SHP77 (cell line): ENCODE measurements at places on chromosomes 12 and 14.

GRCh38 chr14:44505588-44505987, 1.5 kb downstream of the FSCB start:
- DNase-seq: no peak

DNA sequence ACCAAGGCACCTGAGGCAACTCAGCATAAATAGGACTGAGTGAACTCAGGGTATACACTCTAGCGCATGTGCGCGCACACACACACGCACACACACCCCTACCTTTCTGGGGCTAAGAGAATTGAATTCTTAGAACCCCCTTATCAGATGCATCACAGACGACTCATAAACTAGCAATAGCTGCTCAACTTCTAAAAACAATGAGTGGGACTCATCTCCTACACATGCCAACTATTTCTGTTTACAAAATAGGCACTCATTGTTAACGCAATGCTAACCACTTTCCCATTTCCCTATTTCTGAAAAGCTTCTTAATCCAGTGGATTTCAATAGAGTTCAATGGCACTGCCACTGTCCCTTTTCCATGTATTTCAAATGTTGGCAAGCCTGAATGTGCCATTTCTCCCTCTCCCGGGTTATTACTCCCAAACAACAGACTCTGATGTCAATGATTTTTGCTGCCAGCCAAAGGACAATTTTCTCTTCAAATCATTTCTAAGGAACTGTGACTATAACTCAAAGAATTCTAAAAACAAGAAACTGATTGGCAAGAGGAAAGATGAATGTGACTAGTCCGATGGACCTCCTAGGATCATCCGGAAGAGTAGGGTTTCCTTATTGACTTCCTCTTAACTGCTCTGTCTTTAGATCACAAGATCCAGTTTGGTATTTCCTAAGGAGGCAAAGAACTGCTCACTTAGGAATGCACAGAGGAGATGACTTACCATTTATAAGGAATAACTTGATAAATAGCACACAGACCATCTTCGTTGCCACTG, 48.8 kb downstream of the SLC38A1 start:
- no peak for DNase-seq

GRCh38 chr12:124389138-124389724, 94.3 kb downstream of the RFLNA start:
- DNase-seq: no peak

- DNase-seq: no peak
Observed at GRCh38 chr12:69469854-69470188, 367 bp upstream of the FRS2 start.

- no peak for DNase-seq
Observed at GRCh38 chr12:130236446-130236845, 74.2 kb downstream of the FZD10 start.

GRCh38 chr12:65891987-65892481, 67.8 kb downstream of the HMGA2 start:
- no peak for DNase-seq
